ENCODE measurements at places on chromosomes 16 and 17. TPM values are rescaled to one million over a fixed set of nuclear protein-coding genes. Genes with fewer than 3 reads are reported as not detected.

The MYCBPAP gene
- not detected for total RNA-seq

The ZNF276 gene
- total RNA-seq = 3.0 TPM

The PTX4 gene
- not detected for total RNA-seq

The PLCG2 gene
- 3.2 TPM for total RNA-seq

The RAD51C gene
- total RNA-seq = 55.2 TPM

The RGS9 gene
- total RNA-seq = 6.0 TPM

The PRRT2 gene
- 0.94 TPM for total RNA-seq

The SDR42E1 gene
- 0.64 TPM for total RNA-seq

The OTOP3 gene
- total RNA-seq = not detected

The NHLRC4 gene
- total RNA-seq = not detected

The CCL14 gene
- not detected for total RNA-seq

The SAMD14 gene
- total RNA-seq = 0.49 TPM

The B3GNT9 gene
- total RNA-seq = 82.1 TPM

The CCL13 gene
- total RNA-seq = not detected

The WNK4 gene
- 1.2 TPM for total RNA-seq

The HBZ gene
- not detected for total RNA-seq

The TEX2 gene
- 22.6 TPM for total RNA-seq

DNA sequence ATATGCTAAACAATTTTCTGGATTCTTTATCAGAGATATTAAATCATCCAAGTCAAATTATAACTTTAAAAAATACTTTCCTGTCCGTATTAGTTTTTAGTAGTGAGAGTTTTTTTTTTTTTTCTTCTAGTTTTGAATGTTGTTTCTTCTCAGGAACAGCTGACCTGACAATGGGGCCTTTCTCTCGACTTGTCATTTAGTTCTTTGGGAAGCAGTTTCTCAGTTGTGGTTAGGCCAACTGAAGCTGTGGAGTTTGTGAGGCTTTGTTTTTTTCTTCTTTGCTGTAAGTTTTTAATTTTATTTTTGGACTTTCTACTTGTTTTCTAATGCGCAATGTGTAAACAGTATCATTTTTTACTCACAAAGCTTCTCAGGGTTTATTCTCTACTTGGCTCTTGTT, 140.8 kb downstream of the FTO start:
- DNase-seq = no peak

DNA sequence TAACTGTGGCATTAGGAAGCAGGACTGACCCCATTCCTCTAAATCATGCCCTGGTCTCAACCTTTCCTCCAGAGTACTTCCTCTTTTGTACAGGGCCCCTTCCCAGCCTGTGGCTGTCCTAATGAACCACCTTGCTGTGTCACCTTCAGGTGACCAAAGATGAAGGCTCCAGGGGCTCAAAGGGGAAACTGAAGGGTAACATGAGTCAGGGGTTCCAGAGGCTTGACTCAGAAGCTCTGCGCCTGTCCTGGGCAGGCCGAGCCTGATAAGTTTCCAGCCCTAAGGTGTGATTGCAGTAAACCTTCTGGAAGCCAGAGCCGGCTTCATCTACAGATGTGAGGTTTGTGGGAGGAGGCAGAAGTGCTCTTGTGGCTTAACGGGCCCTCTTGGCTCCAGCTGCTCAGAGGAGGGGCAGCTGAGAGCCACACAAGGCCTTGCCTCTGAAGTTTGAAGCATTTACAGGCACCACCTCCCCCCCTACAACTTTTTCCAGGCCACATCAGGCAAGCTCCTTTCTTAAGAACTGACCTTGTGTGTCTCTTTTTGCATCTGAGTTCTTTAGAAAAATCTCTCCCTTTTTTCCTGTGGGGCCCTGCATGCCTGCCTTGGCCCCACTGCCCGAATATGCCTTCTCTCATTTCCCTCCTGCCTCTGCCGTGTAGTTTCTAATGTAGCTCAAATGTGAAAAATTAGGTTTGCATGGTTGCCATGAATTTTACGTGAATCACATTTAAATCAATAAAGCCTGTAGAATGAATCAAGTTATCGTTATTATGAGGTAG, 149.9 kb downstream of the CLEC16A start:
- DNase-seq = peak; percentile 88

DNA sequence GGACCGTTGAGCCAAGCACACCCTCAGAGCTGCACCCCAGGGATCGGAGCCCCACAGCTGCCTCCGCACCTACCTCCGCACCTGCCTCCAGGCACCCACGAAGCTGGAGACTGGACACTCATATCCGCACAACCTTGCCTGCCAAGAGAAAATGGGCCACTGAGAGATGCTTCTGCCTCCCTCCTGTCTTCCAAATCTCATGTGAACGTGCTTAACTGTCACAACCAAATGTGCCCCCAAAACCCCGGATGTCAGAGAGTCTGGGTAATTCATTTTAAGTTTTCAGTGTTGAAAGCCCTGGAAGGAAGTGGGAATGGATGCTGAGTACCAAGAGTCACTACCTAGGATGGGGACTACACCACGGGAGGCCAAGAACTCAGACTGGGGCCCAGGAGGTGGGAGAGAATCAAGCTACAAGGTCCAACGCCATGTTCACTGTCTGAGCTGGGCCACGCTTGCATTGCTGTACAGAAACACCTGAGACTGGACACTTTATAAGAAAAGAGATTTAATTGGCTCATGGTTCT, 49.5 kb upstream of the MEAK7 start:
- no peak for DNase-seq

- peak; percentile 70 for DNase-seq
These were observed 58.2 kb upstream of the HS3ST4 start for GRCh38 chr16:25633549-25633948.

DNA sequence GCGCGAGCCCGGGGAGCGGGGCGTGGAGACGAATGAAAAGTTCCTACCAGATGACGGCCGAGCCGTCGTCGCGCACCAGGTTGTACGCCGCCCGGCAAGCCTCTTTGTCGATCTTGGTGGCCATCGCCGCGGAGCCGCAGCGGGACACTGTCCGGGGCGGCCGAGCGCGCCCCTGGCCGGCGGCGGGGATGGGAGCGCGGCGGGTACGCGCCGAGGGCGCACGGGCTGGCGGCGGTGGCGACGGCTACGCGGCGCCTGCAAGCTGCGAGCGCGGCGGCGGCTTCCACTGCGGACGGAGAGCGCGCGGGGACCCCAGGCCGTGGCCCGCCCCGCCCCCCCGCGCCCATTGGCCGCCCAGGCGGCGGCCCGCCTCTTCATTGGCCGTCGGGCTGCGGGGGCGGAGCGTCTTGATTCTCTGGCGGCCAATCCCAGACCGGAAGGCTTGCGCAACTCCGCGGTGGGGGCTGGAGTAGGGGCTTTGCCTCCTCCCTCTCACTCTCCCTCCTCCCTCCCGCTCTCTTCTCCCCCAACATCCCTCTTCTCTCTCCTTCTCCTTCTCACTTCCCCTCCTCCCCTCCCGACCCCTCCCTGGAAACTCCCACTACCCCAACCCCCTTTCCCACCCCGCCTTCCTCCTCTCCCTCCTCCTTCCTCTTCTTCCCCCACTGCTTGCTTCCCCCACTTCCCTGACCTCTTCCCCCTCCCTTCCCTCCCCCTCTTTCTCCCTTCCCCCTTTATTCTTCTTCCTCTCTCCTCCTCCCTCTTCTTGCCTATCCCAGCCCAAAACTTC, at the start of gene COTL1:
COTL1 (minus strand) TSS at position 288 of the 790 bp plus-strand sequence; CDS start at position 124, 164 bp downstream.
- peak; percentile 98 for DNase-seq

DNA sequence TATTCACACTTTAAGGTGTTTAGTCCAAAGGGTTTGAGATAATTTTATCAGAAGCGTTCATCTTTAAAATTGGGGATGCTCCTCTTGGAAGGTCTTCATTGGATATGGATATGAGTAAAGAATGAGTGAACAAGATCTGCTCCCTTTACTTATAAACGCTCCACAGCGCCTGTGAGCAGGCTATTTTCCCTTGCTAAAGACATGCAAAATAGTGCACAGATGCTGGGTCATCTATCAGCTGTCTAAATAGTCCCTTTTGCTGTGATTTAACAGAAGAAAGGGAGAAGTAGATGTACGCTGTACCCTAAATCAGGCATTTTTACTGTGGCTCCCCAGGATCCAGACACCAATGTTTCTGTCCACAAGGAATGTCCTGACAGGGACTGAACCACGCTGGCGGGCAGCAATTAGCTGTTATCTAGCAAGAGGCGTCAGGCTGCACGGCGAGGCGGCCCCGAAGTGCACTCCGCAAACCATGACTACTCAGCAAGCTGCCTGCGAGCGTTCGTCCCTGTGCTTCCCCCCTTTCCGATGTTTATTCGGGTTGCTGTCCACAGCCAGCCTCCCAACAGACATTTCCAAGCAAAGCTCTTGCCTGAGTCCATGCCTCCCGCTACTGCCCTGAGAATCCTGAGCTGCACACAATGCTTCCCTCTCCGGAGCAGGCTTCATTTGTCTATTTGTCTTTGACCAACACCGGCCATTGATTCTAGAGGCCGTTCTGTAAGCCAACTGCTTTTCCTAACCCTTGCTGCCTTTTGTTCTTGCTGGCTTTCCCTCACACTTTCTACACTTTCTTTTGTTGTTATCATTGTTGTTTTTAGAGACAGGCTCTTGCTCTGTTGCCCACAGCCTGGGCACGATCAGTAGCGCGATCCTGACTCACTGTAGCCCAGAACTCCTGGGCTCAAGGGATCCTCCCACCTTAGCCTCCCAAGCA, 55.7 kb upstream of the CNEP1R1 start:
- DNase-seq = peak; percentile 15

DNA sequence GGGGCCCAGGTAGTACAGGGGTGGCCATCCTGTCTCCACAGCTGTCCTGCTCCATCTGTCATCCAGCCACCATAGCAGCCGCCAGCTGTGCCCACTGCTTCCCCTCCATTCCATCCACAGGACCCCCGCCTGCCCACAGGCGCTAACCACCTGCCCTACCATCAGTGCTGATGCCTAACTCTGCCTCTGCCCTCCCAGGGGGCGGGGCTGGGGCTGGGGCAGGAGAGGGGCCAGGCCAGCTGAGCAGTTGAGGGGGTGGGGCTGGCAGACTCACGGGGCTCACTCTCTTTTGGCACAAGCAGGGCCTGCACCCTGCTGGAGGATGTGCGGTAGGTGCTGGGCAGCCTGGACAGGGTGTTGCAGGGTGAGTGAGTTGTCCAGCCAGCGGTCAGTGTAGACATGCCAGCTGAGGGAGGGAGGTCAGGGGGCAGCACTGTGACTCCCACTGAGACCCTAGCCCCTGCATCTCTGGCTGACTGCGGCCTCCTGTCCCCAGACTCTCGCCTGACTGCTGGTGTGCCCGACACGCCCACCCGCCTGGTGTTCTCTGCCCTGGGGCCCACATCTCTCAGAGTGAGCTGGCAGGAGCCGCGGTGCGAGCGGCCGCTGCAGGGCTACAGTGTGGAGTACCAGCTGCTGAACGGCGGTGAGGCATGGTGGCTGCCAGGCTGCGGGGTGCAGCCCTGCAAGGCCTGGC, 9.6 kb downstream of the GALK1 start:
- DNase-seq = peak; percentile 52

DNA sequence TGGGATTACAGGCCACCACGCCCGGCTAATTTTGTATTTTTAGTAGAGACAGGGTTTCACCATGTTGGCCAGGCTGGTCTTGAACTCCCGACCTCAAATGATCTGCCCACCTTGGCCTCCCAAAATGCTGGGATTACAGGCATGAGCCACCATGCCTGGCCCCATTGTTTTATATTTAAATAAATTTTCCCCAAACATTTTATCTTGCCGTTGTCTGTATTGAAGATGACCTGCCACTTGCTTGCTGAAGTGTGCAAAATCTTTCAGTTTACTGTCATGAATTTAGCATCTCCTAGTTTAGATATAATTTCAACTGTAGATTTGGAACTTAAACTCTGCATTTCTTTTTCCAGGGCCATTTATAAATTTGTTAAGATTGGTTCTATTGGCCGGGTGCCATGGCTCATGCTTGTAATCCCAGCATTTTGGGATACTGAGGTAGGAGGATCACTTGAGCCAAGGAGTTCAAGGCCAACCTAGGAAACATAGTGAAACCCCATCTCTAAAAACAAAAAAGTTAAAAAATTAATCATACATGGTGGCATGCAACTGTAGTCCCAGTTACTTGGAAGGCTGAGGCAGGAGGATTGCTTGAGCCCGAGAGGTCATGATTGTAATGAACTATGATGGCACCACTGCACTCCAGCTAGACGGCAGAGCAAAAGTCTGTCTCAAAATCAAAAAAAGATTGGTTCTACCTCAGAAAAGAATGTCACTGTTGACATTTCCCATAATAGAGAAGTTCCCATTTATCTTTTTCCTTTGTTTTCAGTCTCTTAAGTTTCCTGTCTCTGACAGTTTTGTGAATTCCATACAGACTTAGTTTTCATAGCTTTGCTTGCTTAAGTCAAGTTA, 84.4 kb downstream of the VMP1 start:
- DNase-seq = peak; percentile 32

DNA sequence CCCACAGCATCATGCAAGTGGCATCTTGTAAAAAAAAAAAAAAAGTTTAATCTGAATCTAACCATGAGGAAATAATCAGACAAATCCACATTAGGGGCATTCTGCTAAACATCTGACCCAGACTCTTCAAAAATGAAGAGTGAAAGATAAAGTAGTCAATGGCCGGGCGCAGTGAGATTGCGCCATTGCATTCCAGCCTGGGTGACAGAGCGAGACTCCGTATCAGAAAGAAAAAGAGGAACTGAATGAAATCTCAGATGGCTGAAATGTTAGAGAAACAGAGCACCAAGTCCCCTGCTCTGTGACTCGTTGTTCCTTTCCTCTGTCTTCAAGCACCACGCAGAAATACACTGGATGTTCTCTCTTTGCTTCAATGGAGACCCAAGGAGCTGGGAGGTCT, 12.7 kb upstream of the RNF135 start:
- DNase-seq = no peak

- peak; percentile 40 for DNase-seq
These were observed 3.0 kb upstream of the ADAMTS18 start for GRCh38 chr16:77437859-77438258.

- DNase-seq = peak; percentile 84
These were observed at the start of gene DHX58 for GRCh38 chr17:42112552-42113176. Gene DHX58, minus strand, starts transcription at chr17:42112714. Its CDS starts 822 bp downstream, at chr17:42111892.

GRCh38 chr17:75981019-75981615, 2.1 kb downstream of the TEN1 start:
- DNase-seq = no peak

GRCh38 chr16:28913946-28914724, 10.9 kb downstream of the RABEP2 start:
- DNase-seq = no peak

GRCh38 chr16:71514476-71514875, 11.8 kb upstream of the CHST4 start:
- DNase-seq = no peak

DNA sequence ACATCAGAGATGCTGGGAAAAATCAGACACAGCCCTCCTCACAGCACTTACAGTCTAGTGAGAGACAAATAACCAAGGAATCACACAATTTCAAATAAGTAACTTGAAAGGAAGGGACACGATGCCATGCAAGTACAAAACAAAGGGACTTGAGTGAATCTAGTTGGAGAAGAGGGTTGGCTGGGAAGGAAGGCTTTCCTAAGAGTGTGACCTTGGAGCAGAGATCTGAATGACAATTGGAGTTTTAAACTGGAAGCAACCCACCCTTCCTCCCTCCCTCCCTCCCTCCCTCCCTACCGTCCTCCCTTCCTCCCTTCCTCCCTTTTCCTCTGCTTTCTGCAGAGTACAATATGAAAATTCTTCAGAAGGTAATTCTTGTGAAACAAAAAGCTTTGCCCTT, 31.1 kb downstream of the ADAMTS18 start:
- DNase-seq = no peak

- no peak for DNase-seq
These were observed 64.6 kb downstream of the RTN4RL1 start for GRCh38 chr17:1960545-1960912.

- peak; percentile 23 for DNase-seq
These were observed 16.3 kb downstream of the MEIOC start for GRCh38 chr17:44672479-44673093.

GRCh38 chr16:21169249-21169981, 10.9 kb downstream of the LDAF1 start:
- peak; percentile 62 for DNase-seq

All from M059J (cell line).